HCT116 (cell line): ENCODE measurements at places on chromosomes 2 and 18. TPM values are rescaled to one million over a fixed set of nuclear protein-coding genes. Genes with fewer than 3 reads are reported as not detected.

The DYNC1I2 gene
- 39.4 TPM for total RNA-seq

The RBM44 gene
- total RNA-seq: 0.54 TPM

GRCh38 chr2:240213226-240213475 lies 72.7 kb upstream of the OTOS start:
- H3K27ac ChIP-seq: no peak overlapping the region
- H3K4me3 ChIP-seq: no peak overlapping the region
- 0 out of 2 replicates have a peak, but pooled peaks cover 4% of the 10 kb centered on the region for H3K27me3 ChIP-seq

DNA sequence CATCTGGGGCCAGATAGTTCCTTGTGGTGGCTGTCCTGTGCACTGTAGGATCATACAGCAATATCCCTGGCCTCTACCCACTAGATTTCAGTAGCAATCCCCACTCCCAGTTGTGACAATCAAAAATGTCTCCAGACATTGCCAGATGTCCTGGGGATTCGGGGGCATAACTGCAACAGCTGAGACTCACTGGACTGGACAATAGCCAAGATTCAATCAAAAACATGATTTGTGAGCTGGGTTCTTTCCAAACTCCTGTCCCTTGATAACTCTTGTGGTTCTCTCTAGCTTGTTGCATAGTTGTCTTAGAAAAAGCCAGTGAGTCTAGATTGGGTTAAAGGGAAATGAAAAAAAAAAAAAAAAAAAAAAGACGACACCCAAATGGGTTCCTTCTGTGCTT lies 293.4 kb downstream of the CELF4 start:
- peaks cover 5% of the 10 kb centered on the region; the same call in 1 of the 2 replicates for H3K27me3 ChIP-seq
- H3K4me3 ChIP-seq: no peak overlapping the region
- H3K4me1 ChIP-seq: no peaks in the 10 kb centered on the region
- H3K27ac ChIP-seq: no peak overlapping the region
